Foreskin melanocyte (primary cell): ENCODE measurements at places on chromosomes 7 and 10.
A peak's percentile ranks its signal among the peaks of the same experiment; 100 is the strongest.

DNA sequence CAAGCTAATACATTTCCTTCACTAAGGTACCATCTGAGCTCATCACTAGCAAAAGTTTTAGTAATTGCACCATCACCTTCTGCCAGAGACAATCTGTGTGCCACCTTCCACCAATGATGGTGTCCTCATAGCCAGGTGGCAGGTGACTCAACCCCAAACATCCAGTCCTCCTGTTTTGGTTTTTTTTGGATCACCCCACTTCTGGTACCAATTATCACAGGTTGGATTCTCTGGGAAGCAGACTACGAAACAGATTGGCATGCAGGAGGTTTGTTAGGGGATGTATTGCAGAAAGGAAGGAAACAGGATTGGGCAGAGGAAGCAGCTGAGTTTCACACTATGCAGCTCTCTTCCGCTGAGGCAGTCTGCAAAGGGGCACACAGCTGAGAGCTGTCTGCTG lies 4.5 kb upstream of the TACC2 start:
- DNase-seq: no peak

GRCh38 chr10:46074196-46074946 lies 28.3 kb upstream of the MSMB start:
- DNase-seq: no peak

DNA sequence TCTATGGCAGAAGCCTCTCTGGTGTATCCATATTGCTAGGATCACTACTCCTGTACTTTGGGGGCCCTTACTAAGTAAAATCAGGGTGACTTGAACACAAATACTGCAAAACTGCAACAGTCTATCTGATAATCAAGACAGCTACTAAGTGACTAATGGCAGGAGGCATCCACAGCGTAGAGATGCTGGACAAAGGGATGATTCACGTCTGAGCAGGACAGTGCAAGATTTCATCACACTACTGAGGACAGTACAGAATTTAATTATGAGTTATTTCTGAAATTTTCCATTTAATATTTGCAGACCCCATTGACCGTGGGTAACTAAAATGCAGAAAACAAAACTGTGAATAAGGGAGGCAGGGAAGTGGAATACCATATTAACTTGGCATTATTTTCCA lies 10.4 kb downstream of the CUL2 start:
- peak; percentile 62 for DNase-seq

DNA sequence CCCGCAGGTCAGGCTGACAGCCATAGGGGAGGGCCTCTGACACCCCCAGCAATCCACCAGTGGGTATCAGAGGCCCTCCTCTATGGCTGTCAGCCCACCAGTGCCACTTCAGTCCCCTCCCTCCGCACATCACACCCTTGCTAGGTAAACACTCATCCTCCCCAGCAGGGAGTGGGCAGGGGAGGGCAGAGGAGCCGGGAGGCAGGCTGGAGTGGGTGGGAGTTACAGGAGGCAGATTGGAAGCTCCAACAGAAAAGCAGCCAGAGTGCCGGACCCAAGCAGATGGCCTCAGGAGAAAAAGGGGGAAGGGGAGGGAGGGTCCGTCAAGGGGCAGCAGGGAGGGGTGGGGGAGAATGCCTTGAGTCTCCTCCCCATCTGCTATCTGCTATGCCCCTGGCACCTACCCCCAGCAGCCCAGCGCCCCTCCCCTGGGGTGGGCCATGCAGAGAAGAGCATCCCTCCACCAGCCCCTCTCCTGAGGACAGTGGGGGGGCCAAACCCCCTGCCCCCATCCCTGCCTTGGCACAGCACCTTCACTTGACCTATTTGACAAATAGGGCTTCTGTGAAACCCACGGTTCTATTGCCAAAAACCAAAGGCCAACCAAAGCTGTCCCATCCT lies 2.4 kb downstream of the RASGEF1A start:
- no peak for DNase-seq

DNA sequence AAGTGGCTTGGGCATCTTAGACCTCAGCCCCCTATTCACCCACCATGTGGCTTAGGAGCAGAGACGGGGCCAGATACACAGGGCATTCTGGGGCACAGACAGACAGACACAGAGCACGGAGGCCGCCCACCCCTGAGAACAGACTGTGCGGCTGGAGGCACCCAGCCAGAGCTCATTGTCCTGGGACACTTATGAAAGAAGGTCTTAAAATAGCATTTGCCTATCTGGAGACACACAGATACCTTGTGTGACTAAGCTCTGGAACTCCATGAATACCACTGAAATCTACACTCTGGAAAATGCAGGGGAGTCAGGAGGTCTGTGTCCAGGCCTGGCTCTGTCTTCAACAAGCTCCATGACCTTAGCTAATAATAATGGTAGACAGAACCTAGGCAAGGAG lies 41.4 kb upstream of the ADO start:
- no peak for DNase-seq

- DNase-seq: no peak
Measured at GRCh38 chr7:124762611-124763143, 2.9 kb downstream of the GPR37 start.

- no peak for DNase-seq
Measured at GRCh38 chr7:44555350-44555749, 14.2 kb upstream of the NPC1L1 start.

GRCh38 chr7:95840953-95841950 lies 68.9 kb downstream of the DYNC1I1 start:
- DNase-seq: no peak

DNA sequence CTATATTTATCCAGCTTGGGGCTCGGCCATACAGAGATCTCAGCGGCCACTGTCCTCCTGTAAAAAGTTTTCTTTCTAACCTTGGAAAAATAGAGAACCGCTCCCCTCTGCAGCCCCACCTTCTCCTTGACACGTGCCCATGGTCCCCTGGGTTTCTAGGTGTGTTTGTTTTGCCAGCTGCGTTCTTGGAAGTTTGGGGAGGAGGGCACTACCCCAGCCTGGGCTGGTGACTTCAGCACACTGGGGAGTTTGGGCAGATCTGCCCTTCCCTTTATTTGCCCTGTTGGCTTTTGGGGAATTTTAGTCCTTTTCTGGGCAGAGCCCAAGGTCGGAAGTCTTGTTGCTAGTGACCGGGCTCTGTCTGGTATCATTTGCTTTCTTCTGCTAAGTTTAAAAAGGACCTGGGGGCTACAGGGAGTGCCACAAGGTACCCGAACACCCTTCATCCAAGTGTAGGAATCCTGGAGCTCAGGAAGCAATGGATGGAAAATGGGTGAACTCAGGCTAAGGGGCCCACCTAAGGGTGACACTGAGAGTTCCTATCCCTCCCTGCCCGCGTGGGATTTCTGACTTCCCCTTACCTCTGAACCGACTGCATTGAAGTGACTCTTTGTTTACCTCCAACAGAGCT lies 1.7 kb downstream of the ADAMTS14 start:
- DNase-seq: no peak

GRCh38 chr10:101111547-101111946 lies 19.6 kb upstream of the TLX1 start:
- no peak for DNase-seq

DNA sequence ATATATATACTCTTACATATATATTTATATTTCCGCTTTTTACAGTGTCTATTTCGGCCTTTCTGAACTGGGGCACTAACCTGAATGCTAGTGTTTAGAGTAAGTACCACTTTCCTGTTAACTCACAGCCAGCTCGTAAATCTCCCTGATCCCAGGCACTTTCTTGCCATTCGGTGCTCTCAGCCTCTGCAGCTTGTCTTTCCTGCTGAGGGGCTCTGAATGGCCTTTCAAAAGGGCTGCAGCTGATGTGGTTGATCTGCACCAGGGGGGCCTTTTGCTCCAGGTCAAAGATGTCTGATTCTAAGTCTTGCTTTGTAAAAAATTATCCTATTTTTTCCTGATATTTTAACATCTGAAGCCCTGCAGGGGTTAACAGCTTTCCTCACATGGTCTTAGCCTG lies 25.5 kb upstream of the HPS1 start:
- no peak for DNase-seq

GRCh38 chr7:132650498-132650897 lies 74.2 kb upstream of the PLXNA4 start:
- DNase-seq: peak; percentile 80

DNA sequence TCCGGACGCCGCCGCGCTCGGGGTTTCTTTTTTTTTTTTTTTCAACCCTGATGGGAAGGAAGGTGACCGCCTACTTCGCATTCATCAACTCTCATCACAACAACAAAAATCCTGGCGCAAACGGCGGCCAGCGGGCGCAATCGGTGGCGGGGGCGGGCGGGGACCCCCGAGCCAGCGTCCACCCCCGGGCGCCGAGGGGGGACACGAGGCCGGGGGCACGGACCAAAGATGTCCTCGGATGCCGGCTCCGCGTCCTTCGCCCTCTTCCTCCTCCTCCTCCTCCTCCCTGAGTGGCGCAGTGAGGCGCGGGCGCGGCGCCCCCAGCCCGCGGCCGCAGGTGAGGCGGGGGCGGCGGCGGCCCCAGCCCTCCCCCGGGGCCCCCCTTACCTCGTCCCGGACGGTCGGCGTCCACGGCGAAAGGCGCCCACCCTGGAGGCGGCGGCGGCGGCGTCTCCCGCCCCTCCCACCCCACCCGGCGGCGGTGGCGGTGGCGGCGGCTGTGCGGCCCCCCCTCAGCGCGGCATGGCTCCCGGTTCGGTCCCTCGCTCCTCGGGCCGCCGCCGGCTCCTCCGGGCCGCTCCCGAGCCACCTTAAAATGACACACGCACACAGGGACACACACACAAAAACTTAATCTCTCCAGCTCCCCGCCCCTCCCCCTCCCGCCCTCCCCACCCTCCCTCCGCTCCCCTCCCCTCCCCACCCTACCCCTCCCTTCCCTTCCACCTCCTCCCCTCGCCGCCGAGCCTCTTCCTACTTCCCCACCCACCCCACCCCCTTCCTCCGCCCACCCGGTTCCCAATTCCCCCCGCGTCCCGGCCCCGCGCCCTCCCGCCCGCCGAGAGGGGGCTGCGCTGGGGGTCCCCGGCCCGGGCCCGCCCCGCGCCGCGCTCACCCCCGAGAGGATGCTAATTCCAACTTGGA lies at the start of gene CTBP2:
Gene CTBP2 (minus strand): TSS at position 632 of the 924 bp plus-strand sequence.
- no peak for DNase-seq

DNA sequence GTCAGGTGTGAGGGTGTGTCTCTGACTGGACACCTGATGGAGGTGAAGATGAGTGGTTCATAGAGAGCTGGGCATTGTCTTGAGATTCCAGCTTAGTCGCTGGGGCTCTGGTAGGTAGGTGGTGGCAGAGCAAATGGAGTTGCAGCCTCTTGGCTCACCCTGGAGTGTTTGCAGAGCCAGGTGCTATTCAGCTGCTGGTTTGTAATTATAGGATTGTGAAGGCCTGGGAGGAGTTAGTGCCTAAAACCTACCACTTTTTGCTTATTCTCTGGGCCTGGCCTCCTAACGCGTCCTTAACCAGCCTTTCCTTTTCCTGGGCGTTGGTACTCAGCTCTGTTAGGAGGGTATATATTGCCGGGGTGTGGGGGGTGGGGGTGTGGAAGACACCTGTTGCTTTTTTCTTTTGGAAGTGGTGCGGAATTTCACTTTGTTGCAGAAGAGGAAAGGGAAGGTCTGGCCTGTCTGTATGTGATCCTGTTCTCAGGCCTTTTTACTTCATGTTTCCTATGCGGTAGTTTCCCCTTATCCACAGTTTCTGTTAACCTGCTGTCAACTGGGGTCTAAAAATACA lies 3.2 kb downstream of the PPRC1 start:
- no peak for DNase-seq

GRCh38 chr7:100024020-100024619 lies 8.7 kb downstream of the ZKSCAN1 start:
- DNase-seq: no peak

GRCh38 chr10:37067576-37067975 lies 57.8 kb upstream of the ANKRD30A start:
- peak; percentile 1 for DNase-seq

DNA sequence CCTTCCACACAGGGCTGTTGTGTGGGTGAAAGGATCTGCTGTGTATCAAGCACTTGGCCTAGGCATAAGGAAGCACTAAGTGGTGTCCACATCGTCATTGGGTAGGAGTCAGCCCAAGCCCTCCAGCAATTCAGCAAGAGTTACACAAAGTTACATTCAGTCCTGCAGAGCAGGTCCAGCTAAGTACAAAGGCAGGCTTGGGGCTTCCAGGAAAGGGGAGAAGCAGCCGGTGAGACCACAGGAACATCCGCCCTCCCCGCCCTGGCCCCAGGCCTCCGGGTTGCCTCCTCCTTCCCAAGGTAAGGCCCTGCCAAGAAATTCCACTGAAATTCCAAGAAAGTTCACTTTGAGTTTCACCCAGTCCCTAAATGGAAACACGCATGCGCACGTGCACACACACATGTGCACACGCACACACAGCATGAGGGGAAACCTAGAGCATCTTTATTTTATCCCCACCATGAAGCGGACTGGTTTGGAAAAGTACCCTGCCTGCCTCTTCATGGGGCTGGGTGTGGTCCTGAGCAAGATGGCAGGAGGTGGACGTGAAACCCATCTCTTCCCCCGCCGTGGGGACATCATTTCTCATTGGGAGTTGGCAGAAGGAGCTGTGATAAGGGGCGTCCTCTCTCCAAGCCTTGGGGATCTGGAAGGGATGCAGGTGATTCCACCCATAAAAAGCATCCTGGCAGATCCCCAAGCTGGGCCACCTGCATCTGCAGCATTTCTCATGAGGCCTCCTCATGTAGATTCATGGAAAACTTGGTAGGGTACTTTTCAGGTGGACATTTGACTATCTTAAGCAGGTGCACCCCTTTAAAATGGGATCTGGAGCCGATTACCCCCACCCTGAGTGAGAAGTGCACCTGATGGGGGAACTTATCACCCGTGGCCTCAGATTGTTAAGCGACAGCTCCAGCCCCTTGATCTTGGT lies 69.1 kb upstream of the NANOS1 start:
- DNase-seq: peak; percentile 21

DNA sequence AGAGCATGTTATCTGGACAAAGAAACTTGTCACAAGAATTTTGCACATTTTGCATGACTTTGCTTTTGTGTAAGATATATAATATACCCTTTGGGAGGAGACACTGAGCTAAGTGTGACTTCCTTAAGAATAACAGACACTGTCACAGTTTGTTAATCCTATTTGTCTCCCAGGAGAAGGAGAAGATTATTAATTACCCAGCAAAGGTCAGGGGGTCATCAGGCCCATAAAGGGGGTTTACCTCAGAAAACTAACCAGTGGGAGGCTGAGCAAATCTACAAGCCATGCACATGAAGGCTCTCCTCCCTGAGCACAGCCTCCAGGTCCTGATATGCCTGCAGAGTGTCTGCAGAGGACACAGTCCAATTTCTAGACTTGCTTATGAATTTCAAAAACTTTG lies 10.1 kb upstream of the MET start:
- no peak for DNase-seq

- no peak for DNase-seq
Measured at GRCh38 chr7:924541-925231, 29.8 kb downstream of the ADAP1 start.

GRCh38 chr10:9285690-9286089 lies 1231.2 kb downstream of the GATA3 start:
- DNase-seq: no peak

DNA sequence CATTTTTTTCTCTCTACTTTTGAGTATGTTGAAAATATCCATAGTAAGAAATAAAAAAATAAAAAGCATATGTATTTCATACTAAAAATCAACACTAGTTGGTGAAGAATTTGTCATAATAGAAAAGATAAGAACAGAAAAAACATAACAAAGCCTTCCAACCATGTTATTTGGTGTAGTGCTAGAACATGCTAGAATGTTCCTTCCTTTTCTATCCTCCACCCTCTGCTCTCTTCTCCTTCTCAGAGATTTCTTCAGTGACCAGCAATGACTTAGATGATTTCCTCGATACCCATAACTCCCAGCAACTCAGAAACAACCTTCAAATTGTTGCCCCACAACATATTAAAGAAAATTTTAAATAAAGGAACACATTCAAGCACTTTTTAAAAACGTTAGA lies 2.6 kb downstream of the ZC3HAV1 start:
- no peak for DNase-seq

- no peak for DNase-seq
Measured at GRCh38 chr7:110386006-110386405, 704.9 kb upstream of the LRRN3 start.

GRCh38 chr10:89342206-89342958 lies 14.6 kb downstream of the IFIT3 start:
- DNase-seq: peak; percentile 52
